Brain pericyte (primary cell): ENCODE measurements at places on chromosomes 2 and 18.

DNA sequence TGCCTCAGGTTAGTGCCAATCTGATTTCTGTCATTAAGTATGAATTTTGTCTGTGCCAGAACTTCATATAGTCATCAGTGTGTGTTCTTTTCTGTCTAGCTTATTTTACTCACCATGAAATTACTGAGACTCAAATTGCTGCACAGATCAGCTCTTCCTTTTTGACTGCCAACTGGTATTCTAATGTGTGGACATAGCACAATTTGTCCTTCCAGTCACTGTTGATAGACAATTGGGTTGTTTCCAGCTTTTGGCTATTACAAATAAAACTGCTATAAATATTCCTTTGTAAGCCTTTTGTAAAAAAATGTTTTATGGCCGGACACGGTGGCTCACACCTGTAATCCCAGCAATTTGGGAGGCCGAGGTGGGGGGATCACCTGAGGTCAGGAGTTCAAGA, 7.7 kb downstream of the SH3YL1 start:
- DNase-seq: no peak

- no peak for DNase-seq
Observed at GRCh38 chr18:23244401-23244800, 109.1 kb downstream of the CABLES1 start.

GRCh38 chr2:75055820-75056675, 97.6 kb downstream of the POLE4 start:
- no peak for DNase-seq

DNA sequence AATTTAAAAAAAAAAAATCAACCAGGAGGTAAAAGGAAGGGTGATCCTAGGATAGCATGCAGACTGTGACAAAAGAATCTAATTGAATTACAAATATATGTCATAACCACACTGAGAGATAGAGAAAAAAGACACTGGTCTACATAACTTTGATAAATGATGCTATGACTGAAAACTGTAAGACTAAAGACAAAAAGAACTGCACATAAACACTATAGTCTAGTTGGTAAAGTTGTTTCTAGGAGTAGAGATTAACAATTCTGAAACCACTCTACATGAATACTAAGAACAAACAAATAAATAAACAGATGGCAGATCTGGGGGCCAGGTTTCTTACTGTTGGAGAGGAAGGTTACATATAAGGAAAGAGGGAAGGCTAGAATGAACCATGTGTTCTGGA, 14.6 kb upstream of the CHAC2 start:
- DNase-seq: no peak

- DNase-seq: no peak
Observed at GRCh38 chr2:236359426-236360045, 95.3 kb upstream of the ASB18 start.

DNA sequence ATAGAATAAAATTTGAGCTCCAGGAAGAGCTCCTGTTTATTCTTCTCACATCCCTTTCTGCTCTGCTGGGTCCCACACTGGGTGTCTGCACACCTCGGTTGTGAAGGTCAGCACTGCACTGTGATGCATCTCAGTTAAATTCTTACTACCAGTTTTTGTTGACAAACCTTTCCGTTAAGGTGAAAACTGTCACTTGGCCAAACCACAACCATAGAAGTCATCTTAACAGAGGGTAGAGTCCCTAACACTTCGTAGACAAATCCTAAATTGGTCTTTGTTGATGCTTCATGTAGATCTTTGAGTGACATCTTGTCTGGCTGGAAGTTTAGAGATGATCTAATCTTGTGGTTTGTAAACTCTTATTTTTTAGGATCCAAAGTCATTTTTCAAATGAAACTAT, 167.4 kb upstream of the MAP3K20 start:
- no peak for DNase-seq

DNA sequence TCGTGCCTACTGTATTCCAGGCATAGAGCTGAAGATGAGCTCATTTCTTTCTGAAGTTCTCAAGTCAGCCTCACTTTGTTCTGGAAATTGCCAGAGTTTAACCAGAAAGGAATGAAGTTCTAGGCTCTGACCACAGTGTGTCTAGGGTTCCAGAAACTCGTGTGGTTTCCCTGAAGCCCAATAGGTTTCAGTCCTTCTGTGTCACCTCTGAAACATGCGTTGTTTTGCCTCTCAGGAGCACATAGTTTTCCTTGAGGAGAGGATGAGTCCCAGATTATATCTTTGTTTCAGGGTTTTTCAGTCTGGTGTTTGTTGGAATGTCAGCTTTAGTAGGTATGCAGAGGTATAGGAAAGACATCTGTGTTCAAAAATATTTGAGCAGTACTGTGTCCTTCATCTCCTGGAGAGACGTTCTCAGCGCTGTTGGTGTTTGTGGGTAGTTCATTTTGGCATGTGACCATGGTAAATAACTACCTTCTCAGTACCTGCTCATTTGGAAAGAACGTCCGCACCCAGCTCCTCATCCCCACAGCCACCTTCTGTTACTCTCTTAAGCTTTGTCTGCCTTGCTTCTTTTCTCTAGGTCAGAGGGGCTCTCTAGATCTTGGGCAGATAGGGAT, 56.6 kb downstream of the RALBP1 start:
- no peak for DNase-seq

GRCh38 chr18:71707985-71708500, 836.1 kb downstream of the CBLN2 start:
- no peak for DNase-seq
